ENCODE measurements at places on chromosomes 6 and 20. TPM values are rescaled to one million over a fixed set of nuclear protein-coding genes. Genes with fewer than 3 reads are reported as not detected.

DNA sequence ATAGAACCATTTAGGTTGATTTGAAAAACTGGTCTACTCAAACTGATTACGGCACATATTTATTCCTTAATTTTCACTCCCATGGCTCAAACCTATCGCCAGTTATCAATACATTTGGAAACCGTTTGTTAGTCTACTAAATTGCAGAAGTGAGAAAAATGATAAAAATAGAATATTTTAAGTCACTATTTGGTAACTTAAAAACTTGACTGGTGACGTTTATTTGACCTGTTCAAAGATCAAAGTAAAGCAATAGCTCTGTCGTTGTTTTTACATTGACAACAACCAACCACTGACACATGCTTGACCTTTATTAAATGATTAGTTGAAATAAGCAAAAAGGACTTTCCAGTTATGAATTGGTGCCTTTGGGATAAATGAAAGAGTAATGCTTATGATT, 402.9 kb upstream of the MAP3K7 start:
- H3K27ac ChIP-seq = no peak overlapping the region
- H3K36me3 ChIP-seq = no peaks in the 10 kb centered on the region
- DNase-seq = no peak
- no peaks in the 10 kb centered on the region for H3K4me1 ChIP-seq

DNA sequence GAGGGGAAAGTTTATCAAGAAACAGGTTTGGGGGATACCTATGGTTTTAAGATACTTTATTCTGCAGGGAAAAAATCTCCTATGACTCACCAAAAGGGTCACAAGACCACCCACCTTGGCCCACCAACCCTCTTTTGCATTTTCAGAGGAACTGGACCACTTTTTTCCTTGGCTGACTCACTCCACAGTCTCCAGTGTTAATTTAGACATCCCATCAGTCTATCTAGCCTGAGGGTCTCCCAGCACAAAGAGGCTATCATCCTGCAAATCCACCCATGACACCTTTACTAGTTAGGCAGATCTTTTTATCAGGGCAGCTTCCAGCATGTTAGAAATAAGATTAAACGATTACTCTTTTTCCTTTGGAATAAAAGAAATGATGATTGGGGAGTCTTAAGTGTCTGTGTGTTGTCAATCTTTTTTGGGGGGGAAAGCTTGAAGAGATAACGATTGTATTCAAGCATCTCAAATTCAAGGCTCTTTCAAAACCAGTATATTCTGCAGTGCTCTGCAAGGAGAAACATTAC, 138.1 kb upstream of the RIN2 start:
- H3K4me3 ChIP-seq = no peak overlapping the region
- peaks cover 5% of the 10 kb centered on the region for H3K27me3 ChIP-seq
- peaks cover 72% of the 10 kb centered on the region for H3K4me1 ChIP-seq

DNA sequence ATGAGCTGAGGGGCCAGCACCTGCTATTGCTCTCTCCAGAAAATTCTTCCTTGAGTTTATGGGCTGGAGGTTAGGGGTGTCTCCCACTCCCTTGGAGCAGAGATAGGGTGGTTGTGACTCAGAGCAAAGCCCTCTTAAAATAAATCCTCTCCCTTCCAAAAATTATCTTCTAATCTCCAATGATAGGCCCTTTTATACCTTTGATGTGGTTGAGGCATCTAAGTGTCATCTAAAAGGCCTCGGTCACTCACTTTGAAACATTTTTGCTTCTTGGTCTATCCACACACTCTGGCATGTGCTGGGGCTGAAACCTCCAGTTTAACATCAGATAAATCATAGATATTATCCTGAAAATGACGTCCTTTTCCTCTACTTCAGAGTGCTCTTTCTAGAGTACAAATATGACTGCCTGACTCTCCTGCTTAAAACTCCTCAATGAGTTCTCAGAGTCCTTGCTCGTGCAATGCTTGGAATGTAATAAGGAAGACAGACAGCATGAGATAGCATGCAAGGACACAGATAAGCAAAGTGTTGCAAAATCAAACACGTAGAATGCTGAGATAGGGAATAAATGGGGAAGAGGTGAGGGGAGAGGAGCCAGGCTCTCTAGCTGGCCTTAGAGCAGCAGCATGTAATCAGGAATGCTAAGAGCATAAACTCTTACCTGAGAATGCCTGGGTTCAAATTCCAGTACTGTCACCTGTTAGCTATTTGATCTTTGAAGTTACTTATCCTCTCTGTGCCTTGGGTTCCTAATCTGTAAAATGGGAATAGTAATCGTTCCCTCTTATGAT, 374.1 kb upstream of the CITED2 start:
- H3K27me3 ChIP-seq = no peaks in the 10 kb centered on the region
- H3K4me1 ChIP-seq = peaks cover 28% of the 10 kb centered on the region
- peak; percentile 27 for DNase-seq
- H3K27ac ChIP-seq = no peak overlapping the region
- H3K4me3 ChIP-seq = no peak overlapping the region
- no peaks in the 10 kb centered on the region for H3K36me3 ChIP-seq

The PLG gene
- total RNA-seq = 3.9 TPM

DNA sequence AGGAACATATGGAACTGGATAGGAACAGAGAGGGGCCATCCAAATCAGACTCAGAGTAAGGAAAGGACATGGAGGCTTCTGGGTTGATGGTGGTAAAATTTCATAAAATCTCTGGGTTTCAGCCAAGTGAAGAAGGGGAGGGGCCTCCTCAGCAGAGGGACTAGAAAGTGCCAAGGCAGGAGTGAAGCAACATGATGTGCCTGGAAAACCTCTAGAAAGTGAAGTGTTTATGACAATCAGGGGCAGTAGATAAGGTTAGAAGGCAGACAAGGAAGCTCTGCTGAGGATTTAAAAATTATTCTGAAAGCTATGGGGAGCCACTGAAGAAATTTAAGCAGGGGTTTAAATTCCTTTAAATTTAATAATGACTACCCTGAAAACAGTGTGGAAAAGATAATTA, 126.0 kb upstream of the TENT5A start:
- H3K4me3 ChIP-seq = no peak overlapping the region
- H3K27ac ChIP-seq = no peak overlapping the region
- no peak for DNase-seq
- no peaks in the 10 kb centered on the region for H3K36me3 ChIP-seq

GRCh38 chr6:132961122-132961521, 146.8 kb downstream of the RPS12 start:
- H3K27me3 ChIP-seq = no peaks in the 10 kb centered on the region
- H3K4me3 ChIP-seq = no peak overlapping the region

- peaks cover 67% of the 10 kb centered on the region for H3K27me3 ChIP-seq
- no peaks in the 10 kb centered on the region for H3K36me3 ChIP-seq
- no peak overlapping the region for H3K4me3 ChIP-seq
Measured at GRCh38 chr6:41469156-41470028, 76.8 kb upstream of the FOXP4 start.

DNA sequence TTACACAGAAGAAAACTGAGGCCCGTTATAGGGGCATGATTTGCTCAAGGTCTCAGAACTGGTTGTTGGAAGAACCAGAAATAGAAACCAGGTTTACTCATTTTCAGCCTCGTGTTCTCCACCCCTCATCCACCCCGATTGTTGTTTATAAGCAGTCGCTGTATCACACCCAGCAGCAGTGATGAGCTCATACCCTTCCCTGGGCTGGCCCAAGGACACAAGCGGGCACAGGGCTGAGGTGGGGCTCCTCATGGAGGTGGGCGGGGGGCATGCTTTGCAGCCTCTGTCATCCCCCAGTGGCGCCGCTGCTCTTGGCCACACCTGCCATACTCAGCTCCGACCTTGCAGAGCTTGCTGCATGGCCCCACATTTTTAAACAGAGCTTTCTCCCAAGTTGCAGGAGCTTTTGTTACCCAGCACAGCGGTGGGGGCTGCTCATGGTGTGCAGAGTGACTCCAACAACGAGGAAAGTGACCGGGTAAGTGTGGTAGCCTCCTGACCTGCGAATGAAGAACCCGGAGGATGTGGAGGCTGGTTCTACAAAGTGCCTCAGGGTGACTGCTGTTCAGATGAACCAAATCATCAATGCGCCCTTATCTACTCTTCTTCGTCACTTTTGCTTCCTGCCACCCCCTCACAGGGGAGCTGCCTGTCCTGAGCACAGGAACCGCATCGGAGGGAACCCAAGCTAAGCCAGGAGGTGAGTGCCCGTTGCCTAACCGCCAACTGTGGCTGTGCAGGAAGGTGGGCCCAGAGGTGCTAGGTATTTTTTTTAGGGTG, 43.6 kb upstream of the NKX2-2 start:
- no peak overlapping the region for H3K4me3 ChIP-seq
- H3K27me3 ChIP-seq = peaks cover 65% of the 10 kb centered on the region
- H3K36me3 ChIP-seq = no peaks in the 10 kb centered on the region
- H3K4me1 ChIP-seq = no peaks in the 10 kb centered on the region
- no peak overlapping the region for H3K27ac ChIP-seq

The TUBB2B gene
- 9.3 TPM for total RNA-seq

The SLC44A4 gene
- total RNA-seq = 5.9 TPM

The SLC22A7 gene
- 22.6 TPM for total RNA-seq

- H3K4me1 ChIP-seq = no peaks in the 10 kb centered on the region
- DNase-seq = no peak
- H3K27ac ChIP-seq = no peak overlapping the region
- H3K27me3 ChIP-seq = no peaks in the 10 kb centered on the region
Measured at GRCh38 chr6:9057937-9058336, 622.6 kb upstream of the SLC35B3 start.

The BTNL2 gene
- total RNA-seq = not detected

DNA sequence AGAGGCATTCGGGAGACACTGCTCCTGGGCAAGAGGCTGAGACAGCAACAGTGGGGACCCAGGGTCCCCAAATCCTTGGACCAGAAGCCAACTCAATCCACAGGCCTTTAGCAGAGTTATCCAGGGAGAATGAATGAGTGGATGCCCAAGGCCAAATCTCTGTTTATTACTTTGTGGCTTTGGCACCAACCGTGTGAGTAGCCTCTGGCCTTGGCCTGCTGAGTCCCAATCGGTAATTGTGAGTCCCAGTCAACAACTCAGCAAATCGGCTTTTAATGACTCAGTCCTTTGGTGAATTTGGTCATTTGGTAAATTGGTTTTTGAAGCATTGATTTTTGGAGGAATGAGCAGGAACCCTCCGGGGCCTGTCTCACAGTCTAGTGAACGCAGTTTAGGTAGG, 29.1 kb upstream of the ECI2 start:
- DNase-seq = no peak
- no peak overlapping the region for H3K4me3 ChIP-seq
- no peaks in the 10 kb centered on the region for H3K27me3 ChIP-seq

DNA sequence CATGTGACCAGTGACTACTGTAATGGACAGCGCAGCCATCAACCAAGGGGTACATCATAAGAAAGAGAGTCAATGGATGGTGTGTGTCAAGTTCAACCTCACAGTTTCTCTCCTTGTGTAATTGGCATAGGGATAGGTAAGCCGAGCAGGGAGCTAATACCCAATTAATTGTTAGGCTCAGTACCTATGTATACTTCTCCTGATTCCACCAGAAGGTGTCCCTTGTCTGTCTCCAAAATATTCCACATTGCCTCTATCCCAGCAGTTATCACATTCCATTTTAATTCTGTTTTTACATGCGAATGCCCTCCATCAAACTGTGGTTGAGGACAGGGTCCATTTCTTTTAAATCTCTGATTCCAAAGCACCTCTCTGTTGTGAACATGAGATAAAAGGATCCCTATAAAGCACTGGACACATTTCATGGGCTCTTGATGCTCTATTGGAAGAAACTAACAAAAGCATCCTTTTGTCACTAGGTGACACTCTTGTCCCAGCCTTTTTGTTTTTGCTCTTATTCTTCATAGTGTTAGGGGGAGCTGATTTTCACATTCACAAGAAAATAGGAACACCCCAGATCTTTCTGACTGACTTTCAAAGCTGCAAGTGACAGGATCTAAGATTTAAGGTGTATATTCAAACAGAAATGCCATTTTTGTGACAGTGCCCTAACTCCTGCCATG, 38.9 kb downstream of the FBXO9 start:
- no peaks in the 10 kb centered on the region for H3K27me3 ChIP-seq
- H3K4me1 ChIP-seq = peaks cover 10% of the 10 kb centered on the region
- DNase-seq = peak; percentile 74
- no peak overlapping the region for H3K27ac ChIP-seq
- no peak overlapping the region for H3K4me3 ChIP-seq

The SMPDL3A gene
- total RNA-seq = 6.4 TPM

DNA sequence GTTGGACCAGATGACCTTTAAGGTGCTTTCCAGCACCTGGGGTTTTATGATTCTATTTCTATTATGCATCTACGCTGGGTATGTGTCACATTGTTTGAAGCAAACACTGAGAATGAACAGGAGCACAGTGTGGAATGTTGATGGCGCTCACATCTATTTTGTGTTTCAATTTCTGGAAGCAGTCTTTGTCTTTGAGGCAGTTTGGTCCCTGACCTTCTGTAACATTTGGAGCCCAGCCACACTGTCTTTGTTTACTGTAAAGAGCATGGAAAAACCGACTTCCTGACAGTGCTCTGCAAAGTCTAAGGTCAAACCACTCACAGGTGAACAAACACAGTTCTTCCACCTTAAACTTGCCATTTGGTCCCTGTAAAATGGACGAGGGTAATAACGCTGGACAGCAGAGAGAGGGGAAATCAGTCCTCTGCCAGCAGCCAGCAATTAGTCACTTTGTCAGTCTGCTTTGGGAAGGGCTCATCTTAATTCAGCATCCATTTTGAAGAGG, 155.5 kb downstream of the PRL start:
- no peak overlapping the region for H3K4me3 ChIP-seq
- DNase-seq = peak; percentile 74
- no peak overlapping the region for H3K27ac ChIP-seq
- peaks cover 17% of the 10 kb centered on the region for H3K4me1 ChIP-seq

The HLA-DRB1 gene
- total RNA-seq = not detected

DNA sequence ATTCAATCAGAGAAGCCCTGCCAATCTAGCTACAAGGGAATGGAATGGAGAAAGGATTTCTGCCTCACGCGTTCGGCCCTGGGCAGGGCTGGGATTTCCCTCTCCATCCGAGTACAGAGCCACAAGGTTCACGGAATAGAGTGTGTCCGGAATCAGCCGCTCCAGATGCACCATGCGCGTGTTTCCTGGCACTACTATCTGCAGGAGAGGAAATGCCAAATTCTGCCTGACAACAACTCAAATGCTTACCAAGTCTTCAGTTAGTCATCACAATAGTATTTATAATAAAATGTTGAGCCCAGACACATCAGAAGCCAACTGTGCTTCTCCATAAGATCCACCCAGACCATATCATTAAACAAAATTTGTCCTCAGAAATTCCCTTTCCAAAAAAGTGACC, 75.1 kb downstream of the COL12A1 start:
- no peak for DNase-seq
- no peaks in the 10 kb centered on the region for H3K27me3 ChIP-seq
- H3K4me1 ChIP-seq = no peaks in the 10 kb centered on the region
- no peaks in the 10 kb centered on the region for H3K36me3 ChIP-seq
- H3K4me3 ChIP-seq = no peak overlapping the region

Measured in HepG2 (cell line).